GM10248 (cell line): ENCODE measurements at places on chromosomes 5 and 9.
A peak's percentile ranks its signal among the peaks of the same experiment; 100 is the strongest.

- DNase-seq: no peak
Measured at GRCh38 chr9:112065806-112066606, 109.1 kb downstream of the SUSD1 start.

DNA sequence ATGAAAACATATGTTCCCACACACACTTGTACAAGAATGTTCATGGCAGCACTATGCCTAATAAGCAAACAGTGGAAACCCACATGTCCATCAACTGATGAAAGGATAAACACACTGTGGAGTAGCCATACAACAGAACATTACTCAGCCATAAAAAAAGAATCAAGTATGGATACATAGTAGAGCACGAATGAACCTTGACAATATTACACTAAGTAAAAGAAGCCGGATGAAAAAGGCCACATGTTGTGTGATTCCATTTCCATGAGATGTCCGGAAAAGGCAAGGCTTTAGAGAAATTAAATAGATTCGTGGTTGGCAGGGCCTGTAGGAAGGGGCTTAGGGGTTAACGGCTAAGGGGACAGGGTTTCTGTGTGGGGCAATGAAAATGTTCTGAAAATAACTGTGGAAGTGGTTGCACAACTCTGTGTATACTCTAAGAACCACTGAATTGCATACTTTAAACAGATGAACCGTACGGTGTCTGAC, 51.4 kb downstream of the COL23A1 start:
- DNase-seq: no peak

GRCh38 chr5:98510143-98510985, 263.1 kb upstream of the RGMB start:
- DNase-seq: no peak

GRCh38 chr9:114028646-114029045, 49.5 kb downstream of the AMBP start:
- DNase-seq: peak; percentile 8

- DNase-seq: no peak
Measured at GRCh38 chr5:116905885-116906284, 331.3 kb upstream of the SEMA6A start.

DNA sequence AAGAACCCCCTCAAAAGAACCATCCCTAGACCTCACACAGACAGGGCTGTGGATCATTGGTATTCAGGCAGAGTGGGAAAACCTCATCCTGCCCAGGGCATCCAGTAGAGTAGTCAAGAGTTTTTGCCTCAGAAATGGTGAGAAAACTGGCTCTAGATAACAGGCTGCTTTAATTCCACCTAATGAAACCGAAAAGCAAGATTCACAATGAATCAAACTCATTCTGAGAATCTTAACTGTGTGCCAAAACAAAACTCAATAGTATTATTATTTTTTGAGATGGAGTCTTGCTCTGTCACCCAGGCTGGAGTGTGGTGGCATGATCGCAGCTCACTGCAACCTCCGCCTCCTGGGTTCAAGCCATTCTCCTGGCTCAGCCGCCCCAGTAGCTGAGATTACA, 17.8 kb upstream of the NPM1 start:
- no peak for DNase-seq

- DNase-seq: no peak
Measured at GRCh38 chr5:57229313-57229712, 55.5 kb downstream of the GPBP1 start.

DNA sequence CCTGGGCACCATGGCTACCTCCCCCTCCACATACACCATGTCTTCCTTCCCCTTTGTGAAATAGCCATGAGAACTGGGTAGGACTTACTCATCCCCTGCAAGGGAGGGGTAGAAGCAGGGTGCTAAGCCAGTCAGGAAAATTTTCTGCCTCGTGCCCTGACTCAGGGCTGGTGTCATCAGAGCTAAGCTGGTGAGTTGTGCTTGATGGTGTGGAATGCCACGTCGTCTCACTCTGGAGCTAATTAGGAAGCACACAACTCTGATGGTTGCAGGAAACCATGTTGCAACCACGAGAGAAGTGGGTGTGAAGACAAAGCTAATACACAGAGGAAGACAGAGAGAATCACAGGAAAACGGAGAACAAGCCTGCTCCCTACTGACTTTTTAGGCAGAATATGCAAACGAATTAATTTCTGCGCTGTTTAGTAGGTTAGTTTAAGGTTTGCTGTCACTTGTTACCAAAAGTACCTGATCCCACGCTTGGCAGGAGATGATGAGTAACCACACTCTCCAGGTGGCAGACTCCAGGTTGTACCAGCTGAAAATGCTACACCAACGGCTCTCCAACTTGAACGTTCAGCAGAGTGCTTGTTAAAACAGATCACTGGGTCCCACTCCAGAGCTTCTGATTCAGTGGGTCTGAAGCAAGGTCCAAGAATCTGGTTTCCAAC, 54.5 kb downstream of the STK10 start:
- DNase-seq: no peak

DNA sequence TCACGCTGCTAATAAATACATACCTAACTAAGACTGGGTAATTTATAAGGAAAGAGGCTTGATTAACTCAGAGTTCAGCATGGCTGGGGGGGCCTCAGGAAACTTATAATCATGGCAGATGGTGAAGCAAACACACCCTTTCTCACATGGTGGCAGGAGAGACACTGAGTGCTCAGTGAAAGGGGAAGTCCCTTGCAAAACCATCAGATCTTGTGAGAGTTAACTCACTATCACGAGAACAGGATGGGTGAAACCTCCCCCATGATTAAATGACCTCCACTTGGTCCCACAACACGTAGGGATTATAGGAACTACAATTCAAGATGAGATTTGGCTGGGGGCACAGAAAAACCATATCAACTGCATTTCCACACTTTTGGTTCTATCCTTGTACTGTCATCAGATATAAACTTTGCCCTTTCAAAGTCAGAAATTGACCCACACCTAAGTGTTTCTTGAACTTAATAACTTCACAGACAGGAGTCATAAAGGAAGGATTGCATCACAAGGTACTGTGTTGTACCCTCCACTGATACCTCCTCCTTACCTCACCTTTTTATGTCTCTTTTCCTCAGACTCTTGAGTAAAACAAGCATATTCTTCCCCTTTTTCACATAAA, 319.1 kb upstream of the PIK3R1 start:
- DNase-seq: no peak

- peak; percentile 28 for DNase-seq
Measured at GRCh38 chr9:4298255-4299004, 1.4 kb downstream of the GLIS3 start.

DNA sequence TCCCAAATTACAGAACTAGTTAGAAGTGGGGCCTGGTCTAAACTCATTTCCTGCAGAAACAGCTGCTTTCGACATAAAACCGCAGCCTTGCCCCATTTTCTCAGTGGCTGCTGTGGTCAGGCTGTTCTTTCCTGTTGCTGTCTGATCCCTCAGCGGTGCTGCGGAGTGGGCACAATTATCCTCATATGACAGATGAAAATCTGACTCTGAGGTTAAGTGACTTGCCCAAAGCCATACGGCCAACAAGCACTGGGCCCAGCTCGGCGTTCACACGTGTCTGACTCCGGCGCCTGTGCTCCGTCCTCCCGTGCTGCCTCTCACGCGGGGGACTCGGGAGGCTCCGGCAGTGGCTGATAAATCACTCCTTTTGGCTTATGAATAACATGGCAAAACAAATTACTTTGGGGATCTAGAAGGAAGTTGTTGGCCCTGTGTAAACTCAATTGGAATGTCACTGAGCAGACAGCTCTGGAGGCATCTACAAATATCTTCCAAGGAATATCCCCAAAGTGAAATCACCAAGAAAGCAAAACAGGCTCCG, 142.6 kb upstream of the LMX1B start:
- peak; percentile 44 for DNase-seq

GRCh38 chr5:72508241-72509170, 1.3 kb upstream of the ZNF366 start:
- DNase-seq: peak; percentile 84

DNA sequence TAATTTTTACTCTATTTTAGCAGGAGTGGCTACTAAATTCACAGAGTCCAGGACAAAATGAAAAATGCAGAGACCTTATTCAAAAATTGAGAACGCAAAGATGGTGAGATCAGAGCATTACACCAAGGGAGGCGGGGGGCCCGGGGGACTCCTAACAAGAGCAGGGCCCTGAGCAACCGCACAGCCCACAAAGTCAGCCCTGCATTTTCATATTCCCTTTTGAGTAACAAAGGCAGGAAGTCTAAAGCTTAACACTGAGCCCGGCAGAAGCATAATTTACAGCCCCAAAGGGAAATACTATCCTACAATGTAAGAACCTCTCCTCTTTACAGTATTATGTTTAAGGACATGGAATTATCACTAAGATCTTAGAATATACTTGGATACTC, 69.4 kb downstream of the TLE1 start:
- no peak for DNase-seq

GRCh38 chr9:14909601-14909960, 647 bp downstream of the FREM1 start:
- DNase-seq: no peak

GRCh38 chr5:159531554-159532105, 201.3 kb upstream of the IL12B start:
- DNase-seq: no peak

- DNase-seq: no peak
Measured at GRCh38 chr9:34143116-34143515, 16.6 kb upstream of the DCAF12 start.

DNA sequence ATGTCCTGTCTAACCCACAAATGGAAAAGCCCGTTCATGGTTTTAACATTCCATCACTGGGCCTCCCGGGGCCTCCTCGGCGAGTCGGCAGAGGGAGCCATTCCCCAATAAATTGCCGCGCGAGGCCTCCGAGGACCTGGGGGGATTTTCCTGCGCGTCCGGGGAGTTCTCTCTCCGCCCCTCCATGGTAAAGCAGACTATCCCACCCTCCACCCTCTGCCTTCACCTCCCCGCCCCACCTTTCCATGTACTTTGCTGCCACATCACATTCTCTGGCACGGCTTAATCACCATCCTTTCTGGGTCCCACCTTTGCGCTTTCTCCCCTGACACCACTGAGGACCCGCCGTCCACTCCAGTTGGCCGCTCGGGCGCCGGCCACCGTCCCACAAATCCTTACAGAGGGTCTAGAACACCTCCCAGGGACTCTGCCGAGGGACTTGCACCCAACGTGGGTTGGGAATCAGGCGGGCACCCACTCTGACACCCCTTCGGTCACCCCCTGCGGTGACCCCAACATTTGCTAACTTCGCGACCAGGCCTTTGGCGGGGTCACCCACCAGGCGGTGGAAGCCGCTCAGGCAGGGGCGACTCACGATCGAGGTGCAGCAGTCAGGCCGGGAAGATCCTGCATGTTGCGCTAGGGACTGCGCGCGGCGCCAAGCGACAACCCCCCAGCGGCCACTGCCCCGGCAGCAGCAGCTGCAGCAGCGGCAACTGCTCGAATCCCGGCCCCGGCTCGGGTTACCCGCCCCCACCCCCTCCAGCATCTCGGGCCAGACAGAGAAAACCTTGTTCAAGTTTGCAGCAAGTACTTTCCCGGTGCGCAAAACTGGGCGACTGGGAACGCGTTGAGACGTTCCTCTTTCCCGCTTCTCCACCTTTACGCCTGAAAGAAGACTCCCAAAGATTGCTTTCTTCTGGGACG, at the start of gene MEGF10:
Gene MEGF10 (plus strand): TSS at position 778 of the 927 bp plus-strand sequence. CDS start 40,513 bp downstream, outside the sequence.
- DNase-seq: peak; percentile 61

DNA sequence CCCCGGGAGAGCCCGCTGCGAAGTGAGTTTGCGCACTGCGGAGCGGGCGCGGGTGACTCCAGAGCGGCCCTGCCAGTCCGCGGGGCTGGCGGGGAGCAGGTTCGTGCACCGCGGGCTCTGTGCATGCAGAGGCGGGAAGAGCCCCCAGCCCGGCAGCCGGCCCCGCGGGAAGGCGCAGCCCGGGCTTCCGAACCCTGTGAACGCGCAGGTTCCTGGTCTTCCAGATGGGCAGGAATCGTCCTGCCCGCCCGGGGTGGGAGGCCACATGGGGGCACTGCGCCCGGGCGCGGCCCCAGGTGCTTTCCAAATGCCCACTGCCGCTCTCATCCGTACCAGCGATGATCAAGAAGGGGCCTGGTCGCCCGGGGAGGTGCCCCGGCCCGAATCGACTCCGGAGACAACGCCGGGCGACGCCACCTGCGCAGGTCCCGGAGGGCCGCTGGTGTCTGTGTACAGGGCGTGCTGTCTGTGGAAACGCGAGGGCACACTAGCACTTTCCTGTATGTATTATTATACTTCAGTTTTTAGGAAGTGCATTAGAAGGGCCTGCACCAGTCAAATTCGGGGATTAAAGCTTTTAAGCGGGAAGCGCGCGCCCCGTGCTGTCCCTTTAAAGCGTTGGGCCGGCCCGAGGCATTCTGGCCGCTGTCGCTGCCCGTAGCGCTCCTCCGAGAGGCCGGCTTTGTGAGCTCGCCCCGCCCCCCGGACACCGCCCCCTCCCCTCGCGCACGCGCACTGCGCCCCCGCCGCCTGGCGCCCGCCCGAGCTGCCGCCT, at the start of gene WDR5:
Gene WDR5 (plus strand): TSS at position 740 of the 775 bp plus-strand sequence. CDS start 3,796 bp downstream, outside the sequence.
- DNase-seq: peak; percentile 100

DNA sequence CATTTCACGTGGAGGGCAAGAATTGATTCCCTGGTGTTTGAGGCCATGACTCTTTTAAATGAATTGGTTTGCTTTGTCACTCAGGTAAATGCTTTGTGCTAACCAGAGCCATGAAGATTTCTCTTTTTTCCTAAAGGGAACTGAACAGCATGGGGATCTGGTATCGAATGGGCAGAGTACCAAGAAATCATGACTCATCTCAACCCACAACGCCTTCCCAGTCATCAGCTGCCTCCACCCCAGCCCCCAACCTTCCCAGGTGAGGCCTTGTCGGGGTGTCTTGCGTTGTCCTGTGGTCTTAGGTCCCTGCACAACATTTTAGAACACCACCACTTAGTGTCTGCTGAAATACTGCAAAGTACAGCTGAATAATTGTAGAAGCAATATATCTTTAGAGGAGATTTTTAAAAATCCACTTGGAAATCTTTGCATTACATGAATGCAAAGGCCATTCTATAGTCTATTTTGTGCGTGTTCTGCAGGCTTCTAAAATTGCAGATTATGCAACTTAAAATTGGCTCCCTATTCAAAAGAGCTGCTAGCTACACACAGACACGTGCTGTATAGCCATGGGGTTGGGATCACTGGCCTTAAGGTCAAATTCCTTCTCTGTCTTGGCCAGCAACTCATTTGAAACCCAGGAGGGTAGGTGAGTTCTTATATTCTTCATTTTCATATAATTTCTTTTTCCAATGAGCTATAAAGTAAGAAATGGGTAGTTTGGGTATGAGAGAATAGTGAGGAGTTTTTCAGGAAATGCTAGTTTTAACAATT, 69.0 kb downstream of the MVB12B start:
- DNase-seq: no peak

DNA sequence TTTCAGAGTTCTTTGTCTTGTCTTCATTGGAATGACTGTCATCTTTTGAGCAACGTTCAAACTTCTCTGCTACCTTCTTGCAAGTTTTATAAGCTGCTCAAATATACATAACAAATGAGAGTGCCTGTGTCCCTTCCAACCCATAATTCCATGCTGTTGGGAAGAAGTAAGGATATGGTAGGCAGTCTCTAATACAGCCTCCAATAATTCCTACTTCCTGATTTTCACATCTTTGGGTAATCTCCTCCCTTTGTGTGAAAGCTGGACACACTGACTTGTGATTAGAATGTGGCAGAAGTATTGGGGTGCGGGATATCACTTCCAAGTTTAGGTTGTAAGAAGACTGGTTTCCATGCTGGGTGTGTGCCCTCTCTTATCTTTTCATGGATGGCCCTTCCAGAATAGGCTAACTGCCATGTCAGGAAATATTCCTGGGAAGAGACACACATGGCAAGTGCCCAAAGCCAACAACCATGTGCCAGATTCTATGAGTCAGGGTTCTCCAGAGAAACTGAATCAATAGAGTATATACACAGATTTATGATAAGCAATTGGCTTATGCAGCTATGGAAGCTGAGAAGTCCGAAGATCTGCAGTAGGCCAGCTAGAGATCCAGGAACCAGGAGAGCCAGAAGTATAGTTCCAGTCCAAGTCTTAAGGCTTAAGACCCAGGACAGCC, 531.3 kb downstream of the NTRK2 start:
- DNase-seq: no peak
